Tibial nerve (tissue), 4 donors: ENCODE measurements at places on chromosomes 16 and 17. TPM values are rescaled to one million over a fixed set of nuclear protein-coding genes. Genes with fewer than 3 reads are reported as not detected.

MRPL27 gene
- total RNA-seq, result 32.8 TPM

CES5A gene
- not detected for total RNA-seq

ABCC12 gene
- under 0.01 TPM for total RNA-seq

AATK gene
- total RNA-seq, result 247 TPM

CA4 gene
- total RNA-seq, result 3.3 TPM

CX3CL1 gene
- total RNA-seq, result 12.3 TPM

MED13 gene
- total RNA-seq, result 166 TPM

PRSS33 gene
- total RNA-seq, result not detected

CEP295NL gene
- total RNA-seq, result 35.1 TPM

RND2 gene
- 0.59 TPM for total RNA-seq

MLKL gene
- 8.8 TPM for total RNA-seq

CD300H gene
- total RNA-seq, result not detected

GNPTG gene
- total RNA-seq, result 117 TPM
